ENCODE measurements at places on chromosomes 3 and 15.

DNA sequence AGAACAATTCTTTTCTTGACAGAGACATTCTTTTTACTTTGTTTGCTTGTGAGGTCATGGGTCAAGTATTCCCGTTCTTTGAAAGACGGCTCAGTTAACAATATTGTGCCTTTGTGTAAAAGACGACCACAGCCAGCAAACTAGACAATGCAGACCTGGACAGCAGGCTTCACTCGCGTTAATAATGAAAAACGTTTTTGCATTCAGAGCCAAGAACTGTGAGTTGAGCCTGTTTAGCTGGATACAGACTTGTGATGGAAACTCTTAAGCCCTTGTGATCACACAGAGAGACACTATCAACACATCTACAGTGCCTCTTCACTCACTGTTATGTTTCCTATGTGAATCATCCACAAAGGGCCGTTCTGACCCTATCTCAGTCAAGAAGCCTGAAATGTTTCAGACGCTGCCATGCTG is 37.3 kb upstream of the CMTM7 start:
- DNase-seq: no peak

DNA sequence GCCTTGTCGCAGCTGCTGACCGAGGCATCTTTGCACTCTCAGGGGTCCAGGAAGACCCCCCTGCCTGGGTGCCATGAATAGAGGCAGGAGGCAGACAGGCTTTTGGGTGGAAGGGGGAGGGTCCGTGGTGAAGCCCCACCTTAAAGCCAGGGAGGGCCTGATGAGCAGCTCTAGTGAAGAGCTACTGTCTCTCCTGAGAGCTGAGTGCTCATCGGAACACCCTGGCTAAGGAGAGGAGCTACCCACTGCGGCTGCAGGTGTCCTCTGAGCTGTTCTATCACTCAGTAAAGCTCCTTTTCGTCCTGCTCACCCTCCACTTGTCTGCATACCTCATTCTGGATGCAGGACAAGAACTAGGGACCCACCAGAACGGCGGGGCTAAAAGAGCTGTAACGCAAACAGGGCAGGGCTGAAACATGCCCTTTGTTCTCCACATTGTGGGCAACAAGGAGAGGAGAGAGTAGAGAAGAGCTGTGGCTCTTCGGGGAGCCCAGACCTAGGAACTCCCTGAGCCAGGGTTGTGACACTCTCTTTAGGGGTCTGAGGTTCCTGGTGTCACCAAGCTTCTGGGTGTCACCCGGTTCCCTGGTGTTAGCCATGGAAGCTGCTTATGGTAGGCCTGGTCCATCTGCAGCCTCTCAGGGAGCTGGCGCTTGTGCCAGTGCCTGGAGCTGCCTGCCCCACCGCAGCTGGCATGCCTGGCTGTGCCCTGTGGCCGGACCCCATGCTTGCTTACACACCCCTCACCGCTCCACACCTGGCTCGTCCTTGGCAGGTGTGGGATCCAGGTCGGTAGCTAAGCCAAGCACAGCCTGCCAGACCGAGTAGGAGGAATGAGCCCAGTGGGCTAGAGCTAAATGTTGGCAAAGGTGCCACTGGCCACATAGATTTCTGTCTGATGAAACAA is 26.2 kb upstream of the TFG start:
- no peak for DNase-seq

- no peak for DNase-seq
Observed at GRCh38 chr3:42067326-42067725, 23.8 kb upstream of the TRAK1 start.

DNA sequence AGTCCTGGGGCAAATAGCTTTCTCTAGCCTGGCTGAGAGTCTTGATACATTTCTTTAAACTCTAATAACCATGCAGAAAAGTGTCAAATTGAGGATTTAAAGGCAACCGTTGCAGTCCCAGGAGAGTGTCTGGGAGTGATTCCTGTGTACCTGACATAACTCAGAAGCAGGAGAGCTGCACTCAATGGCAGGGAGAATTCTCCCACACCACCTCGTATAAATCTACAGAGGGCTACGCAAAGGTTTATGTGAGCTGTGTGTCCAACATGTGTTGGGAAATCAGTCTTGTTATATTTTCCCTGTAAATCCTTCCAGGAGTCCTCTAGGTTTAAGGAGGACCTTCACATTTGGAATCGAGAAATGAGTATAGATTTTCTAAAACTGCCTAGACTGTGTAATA is 192.6 kb downstream of the WDR72 start:
- no peak for DNase-seq

GRCh38 chr3:37925157-37925556 is 63.5 kb downstream of the CTDSPL start:
- no peak for DNase-seq

- DNase-seq: no peak
Observed at GRCh38 chr3:13894096-13894806, 14.4 kb upstream of the WNT7A start.

All from activated CD8-positive, alpha-beta memory T cell treated with anti-CD3 and anti-CD28 coated beads for 1 hour (primary cell).